ENCODE measurements at places on chromosomes 1 and 21.

GRCh38 chr21:25490742-25491141 lies 116.5 kb downstream of the MRPL39 start:
- DNase-seq, result no peak

DNA sequence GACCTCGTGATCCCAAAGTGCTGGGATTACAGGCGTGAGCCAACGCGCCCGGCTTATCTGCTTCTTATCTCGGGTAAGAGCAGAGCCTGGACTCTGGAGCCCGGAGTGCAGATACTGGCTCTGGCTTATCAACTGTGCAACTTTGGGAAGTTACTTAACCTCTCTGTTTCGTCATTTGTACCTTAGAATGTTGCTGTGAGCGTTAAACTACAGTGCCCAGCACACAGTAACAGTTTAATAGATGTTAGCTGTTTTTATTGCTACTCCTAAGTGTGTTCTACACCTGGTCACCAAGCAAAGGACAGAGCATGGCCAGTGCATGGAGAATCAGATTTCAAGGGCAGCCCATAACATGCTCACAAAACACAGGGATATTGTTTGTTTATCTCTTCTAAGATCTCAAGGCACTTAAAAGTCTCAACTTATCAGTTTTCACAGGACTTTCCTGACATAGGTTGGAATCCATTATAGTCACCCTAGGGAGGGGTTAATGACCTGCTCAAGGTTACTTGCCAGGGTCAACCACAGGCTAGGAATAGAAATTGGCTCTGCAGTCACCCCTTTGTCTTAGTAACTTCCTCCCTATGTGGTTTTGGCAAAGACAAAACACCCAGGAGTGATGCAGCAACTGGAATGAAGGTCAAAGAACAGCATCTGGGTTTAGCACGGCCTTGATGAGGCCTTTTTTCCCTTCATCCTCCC lies 22.5 kb upstream of the SRP9 start:
- peak; percentile 64 for DNase-seq

- no peak for DNase-seq
These were observed 23.0 kb downstream of the GIPC2 start for GRCh38 chr1:78068681-78069283.

DNA sequence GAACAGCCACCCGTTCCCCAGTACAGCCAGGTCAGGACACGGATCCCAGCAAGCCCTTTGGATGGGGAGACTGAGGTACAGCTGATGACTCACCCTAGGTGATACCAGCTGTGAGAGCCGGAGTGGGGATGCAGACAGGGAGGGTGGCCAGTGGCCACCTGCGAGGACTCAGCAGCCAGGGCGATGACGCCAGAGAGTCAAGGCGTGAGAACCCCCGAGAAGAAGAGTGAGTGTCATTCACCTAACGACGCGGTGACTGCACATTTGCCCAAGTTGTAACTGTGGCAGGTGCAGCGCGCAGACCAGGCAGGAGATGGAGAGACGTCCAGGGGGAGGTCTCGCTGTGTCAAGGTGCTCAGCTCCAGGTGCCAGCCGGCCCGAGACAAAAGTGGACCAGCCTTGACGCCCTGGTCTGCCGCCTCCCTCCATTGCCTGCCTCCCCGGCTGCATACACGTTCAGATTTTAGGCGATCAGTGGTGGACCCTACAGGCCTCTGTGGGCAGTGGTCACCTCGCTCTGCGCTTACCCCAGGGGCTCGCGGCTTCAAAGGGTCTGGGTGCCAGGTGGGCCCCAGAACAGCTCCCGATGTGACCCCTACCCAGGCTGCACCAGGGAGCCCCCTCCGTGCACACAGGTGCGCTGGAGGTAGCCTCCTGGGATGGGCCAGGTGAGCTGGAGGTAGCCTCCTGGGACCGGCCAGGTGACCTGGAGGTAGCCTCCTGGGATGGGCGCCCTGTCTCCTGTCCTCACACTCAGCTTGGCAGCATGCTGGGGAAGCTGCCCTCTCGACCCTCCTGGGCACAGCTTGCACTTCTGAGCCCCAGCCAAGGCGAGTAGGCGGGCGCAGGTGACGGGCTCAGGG lies 11.9 kb downstream of the LRRC3 start:
- no peak for DNase-seq

DNA sequence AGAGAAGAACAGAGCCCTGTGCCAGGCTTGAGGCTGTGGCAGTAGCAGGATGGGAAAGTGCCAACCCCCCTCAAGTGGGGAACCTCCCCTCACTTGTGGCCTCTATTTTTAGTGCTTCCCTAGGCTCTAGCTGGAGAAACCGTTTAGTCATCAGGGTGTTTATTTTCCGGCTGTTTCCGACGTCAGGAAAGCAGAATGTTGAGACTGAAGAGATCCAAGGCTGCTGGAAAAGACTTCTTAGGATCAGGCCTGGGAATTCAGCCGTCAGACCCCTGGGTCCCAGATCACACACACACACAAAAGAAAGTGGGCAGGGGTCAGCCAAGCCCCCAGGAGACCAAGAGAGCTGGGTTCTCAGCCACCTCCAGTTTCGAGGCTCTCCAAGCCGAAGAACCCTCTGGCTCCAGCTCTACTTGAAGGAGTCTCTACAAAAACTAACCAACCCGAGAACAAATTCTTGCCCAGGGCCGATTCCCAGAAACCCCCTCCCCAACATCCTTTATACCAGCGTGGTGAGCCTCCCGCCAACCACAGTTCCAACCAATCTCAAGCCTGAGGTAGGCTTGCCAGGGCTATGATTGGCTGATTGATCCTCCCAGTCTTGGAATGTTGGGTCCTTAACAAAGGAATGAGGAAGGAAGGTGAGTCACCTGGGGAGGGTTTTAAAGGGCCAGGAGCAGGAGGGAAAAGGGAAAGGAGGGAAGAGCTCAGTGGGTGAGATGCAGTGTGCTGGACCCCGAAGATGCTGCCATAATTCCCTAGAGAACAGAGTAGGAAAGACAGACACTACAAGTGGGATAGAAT lies 2.5 kb upstream of the MEF2D start:
- peak; percentile 86 for DNase-seq

GRCh38 chr21:34029743-34030528 lies 43.4 kb upstream of the MRPS6 start:
- DNase-seq, result no peak

GRCh38 chr1:178353524-178353923 lies 143.2 kb downstream of the CLEC20A start:
- DNase-seq, result no peak

- no peak for DNase-seq
These were observed 26.5 kb downstream of the RIPPLY3 start for GRCh38 chr21:37032877-37033471.

DNA sequence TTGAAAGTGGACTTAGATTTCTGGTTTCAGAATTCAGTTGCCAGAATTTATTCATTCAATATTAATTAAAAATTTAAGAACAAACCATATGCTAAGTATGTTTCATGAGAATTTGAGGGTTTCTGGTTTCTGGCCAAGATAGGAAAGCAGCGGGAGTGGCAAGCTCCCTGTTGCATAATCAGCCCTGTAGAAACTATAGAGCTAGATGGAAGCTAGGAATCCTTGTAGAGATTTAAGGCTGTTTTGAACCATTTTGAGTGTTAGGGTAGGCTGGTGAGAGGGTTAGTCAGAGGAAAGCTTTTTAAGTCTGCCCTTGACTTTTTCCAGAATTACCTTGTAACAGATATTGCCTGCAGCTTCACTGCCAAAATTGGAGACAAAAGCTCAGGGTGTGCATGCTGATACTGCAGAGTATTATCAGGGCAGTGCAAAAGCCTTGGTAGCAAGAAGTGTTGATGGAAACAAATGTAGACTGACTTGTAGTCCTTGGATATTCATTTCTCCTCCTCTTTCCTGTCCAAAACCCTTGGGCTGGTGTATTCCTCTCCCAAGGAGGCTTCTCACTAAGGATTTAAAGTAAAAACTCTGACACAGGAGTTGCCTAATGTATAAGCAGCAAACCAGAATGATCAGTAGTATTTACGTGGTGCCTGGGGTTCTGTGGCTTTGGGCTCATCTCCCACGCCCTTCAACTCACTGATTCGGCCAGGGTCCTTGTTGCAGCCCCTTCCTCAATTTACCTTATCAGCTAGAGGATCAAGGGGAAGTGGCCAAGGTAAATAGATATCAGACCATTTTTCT lies 12.6 kb upstream of the GIPC2 start:
- DNase-seq, result no peak

GRCh38 chr1:119249283-119249682 lies 108.8 kb upstream of the WARS2 start:
- DNase-seq, result no peak

DNA sequence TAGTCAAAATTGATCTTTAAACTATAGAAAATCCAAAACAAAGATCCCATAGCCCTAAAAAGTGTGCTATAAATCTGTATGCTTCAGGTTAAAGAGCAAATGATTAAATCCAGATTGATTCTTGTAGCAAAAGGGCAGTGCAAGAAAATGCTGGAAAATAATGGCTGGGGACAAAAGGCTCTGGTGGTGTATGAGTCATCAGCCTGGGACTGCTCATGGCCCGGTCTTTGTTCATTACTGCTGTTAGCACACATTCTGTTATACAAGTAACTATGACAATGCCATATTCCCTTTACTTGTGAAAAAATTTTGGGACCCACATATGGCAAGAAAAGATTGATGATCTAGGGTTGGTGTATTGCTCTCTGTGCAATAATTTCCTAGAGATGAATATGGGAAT lies 89.1 kb downstream of the RWDD3 start:
- no peak for DNase-seq

DNA sequence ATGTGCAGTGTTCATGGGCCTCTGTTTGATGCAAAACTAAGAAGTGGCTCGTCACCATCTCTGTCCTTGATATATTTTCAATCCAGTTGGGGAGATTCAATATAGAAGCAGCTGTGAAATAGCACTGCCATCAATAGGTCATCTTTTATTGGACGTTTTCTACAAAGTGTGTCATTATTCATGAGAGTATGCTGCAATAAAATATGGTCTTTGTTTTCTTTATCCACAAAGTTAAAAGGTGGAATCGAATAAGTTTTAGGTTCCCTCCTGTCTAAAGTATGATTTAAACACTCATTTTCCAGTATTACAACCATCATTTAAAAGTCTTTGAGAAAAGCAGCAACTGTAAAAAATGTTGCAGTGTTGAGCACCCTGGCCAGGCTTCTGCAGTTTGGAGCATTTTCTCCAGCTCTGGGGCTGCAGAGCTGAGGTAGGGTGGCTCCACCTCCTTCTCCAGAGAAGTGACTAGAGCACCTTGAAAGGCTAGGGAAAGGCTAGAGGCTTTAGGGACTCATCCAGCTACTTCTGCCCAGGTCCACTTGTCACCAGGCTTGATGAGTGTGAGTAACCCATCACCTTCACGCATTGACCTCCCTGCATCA lies 56.5 kb upstream of the DNAH14 start:
- no peak for DNase-seq

DNA sequence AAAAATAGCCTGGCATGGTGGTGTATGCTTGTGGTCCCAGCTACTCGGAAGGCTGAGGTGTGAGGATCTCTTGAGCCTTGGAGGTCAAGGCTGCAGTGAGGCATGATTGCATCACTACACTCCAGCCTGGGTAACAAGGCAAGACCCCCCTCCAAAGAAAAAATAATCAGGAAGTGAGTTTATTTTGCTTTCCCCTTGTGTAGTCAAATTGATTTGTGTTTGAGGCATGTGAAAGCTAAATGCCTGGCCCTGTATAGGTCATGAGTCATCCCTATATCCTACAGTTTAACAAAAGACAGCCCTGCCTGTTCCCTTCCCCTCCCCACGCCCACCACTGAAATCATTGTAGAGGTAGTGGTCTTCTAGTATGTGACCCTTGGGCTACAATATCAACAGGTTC lies 241.4 kb upstream of the JUN start:
- DNase-seq, result no peak

GRCh38 chr1:204319462-204319861 lies 40.3 kb downstream of the PLEKHA6 start:
- no peak for DNase-seq

GRCh38 chr21:37606549-37606948 lies 240.0 kb downstream of the DYRK1A start:
- DNase-seq, result no peak

DNA sequence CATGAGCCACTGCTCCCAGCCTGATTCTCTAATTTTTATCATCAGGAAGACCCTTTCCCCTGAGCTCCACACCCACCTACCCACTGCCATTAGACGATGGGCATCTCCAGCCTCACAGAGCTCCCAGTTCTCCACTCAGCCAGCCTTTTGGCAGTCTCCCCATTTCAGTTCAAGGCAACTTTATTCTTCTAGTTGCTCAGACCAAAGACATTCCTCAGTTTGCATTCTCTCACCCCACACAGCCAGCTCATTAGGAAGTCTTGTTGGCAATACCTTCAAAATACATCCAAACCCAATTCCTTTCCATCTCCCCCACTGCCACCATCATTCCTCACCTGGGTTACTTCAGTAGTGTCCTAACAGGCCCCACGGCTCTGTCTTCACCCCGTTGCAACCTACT lies 53.4 kb upstream of the COX20 start:
- no peak for DNase-seq

DNA sequence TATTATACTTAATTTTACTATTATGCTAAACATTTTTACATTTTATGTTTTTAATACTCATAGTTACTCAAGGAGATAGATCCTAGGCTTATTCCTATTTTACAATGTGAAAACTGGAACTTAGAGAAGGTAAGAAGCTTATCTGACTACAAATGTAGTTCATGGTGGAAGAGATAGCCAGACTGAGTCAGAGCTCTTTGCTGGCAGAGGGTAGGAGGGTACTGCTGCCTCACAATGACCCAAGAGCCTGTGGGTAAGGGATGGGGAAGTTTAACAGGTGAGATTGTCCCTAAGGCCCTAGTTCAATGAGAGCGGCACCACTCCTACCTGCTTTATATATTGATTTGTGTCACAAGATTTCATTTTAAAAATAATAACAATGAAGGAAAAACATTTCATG lies 34.1 kb upstream of the NEK7 start:
- no peak for DNase-seq

GRCh38 chr1:215459136-215459535 lies 108.0 kb upstream of the KCTD3 start:
- DNase-seq, result no peak

- no peak for DNase-seq
These were observed 2.0 kb downstream of the GRHL3 start for GRCh38 chr1:24321126-24321525.

GRCh38 chr1:206050655-206051235 lies 2.2 kb upstream of the RHEX start:
- peak; percentile 90 for DNase-seq

- no peak for DNase-seq
These were observed 15.1 kb downstream of the BACH1 start for GRCh38 chr21:29313662-29314408.

DNA sequence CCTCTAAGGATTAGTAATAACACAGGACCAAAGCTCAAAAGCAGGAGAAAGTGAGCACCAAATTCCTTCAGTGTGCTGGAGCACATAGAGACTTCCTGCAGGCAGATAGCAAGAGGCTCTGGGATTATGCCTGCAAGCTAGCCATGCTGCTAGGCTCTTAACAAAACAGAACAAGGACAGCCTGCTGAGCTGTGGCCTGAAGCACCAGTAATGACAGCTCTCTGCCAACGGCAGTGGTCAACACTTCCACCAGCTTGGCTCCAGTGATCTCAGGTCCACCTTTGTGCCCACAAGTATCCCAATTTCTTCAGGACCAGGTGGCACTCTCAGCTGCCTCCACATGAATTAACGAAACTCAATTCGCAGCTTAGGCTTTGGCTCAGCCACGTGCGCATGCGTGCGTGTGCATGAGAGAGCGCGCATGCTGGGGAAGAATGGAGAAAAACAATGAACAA lies 64.2 kb downstream of the SLC45A1 start:
- DNase-seq, result no peak

GRCh38 chr1:34162852-34163766 lies 1.9 kb downstream of the CSMD2 start:
- DNase-seq, result peak; percentile 18
